ENCODE measurements at places on chromosomes 16 and 17.

DNA sequence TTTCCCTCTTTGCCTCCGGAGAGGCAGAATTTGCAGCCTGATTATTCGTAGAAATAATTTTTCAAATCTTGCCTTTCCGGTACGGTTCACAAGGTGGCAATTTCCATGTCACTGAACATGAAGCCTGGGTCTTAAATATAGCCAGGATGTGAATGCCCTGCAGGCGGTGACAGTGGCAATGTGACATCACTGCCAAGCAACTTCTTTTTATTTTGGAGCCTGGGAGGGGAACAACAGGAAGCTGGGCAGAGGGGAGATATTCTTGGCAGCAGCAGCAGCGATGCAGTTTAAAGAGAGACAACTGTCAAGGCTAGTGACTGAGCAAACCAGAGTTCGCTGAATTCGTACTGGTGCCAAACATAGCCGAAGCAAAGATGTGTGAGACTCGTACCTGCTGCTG lies 171.1 kb downstream of the SNX29 start:
- no peak for DNase-seq

- DNase-seq, result no peak
Measured at GRCh38 chr17:65750631-65751115, 189.2 kb upstream of the AXIN2 start.

- DNase-seq, result no peak
Measured at GRCh38 chr17:57407287-57408070, 151.2 kb downstream of the MSI2 start.

DNA sequence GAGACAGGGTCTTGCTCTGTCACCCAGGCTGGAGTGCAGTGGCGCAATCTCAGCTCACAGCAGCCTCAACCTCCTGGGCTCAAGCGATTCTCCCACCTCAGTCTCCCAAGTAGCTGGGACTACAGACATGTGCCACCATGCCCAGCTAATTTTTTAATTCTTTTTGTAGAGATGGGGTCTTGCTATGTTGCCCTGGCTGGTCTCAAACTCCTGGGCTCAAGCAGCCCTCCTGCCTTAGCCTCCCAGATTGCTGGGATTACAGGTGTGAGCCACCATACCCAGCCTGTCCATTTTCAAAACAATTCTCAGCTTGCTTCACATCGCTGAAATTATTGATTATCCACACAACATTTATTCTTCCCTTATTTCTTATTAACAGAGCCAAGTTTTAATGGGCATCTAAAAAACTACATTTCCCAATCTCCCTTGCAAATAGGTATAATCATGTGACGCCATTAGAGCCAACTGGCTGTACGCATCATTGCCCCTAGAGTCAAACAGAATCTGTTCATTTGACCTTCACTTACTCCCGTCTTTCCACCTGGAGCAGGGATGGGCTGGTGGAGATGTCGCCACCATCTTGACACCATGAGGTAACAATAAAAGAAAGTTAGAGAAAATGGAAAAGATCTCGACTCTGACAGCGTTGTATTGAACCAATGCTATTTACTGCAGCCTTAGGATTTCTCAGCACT lies 148.0 kb upstream of the FOXF1 start:
- no peak for DNase-seq

DNA sequence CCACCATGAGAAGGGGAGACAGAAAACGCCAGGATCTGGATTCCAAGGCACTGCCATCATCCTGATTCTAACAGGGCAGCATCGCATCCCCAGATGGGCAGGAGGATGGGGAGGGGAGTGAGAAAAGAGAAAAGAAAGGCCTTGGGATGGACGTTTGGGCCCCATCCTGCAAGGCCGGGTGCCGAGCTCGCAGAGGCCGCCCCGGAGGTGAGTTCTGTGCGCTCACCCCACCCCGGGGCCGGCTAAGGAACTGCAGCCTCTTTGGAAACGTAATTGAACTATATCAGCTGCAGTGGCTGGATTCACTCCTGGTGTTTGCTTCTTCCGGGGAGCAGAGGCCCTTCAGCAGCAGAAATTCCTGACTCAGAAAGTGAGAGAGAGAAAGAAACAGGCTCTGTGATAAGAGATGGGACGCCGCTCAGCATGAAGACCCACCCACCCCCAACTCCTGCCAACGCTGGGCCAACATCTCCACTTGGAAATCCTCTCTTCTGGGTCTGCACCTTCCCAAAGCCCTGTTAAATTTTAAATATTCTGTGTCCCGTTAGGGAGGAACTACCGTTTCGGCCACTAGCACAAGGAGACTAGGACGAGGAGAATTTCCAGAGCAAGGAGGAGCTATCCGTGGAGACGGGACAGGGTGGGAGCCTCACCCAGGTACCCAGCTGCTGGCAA lies 8.5 kb upstream of the SSTR2 start:
- peak; percentile 19 for DNase-seq

GRCh38 chr16:17998550-17998949 lies 338.0 kb downstream of the NPIPA8 start:
- DNase-seq, result no peak

GRCh38 chr17:80965606-80966005 lies 26.0 kb upstream of the CHMP6 start:
- DNase-seq, result no peak

Data from stimulated activated CD8-positive, alpha-beta memory T cell treated with anti-CD3 and anti-CD28 coated beads, Interleukin-7, amount 100 ng/mL, for 48 hours (primary cell).